Common myeloid progenitor, CD34-positive (primary cell): ENCODE measurements at places on chromosomes 4 and X.
A peak's percentile ranks its signal among the peaks of the same experiment; 100 is the strongest.

DNA sequence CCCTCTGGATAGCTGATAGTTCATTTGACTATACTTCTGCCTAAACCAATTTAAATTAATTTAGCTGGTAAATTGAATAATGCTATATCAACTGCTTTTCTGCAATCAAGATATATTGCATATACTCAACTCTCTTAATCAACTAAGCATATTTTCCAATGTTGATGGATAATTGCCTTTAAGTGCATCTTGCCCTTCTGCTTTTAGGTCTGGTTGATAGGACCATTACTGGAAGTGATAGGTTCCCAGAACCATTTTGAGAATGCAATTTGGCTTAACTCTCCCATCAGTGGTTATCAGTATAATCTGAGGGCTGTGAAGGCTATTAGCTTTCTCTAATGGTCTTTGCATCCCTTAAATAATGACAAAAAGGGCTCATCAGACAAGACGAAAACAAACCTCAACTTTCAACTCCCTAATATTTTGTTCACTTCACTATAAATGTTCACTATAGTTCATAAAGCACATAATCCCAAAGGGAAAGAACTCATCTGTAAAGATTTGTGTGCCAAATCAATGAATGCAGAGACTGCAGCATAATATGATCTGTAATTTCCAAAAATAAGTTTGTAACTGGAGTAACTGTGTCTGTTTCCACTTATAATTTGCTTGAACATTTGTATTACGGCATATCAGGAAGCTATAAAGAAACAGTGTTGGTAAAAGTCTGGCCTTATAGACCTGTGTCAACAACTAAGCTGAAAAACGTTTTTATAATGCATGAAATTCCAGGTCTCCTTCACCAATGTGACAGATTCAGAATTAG, 273.6 kb downstream of the FBXO8 start:
- DNase-seq: no peak

GRCh38 chr4:184845367-184846021, 19.7 kb upstream of the ACSL1 start:
- DNase-seq: no peak

DNA sequence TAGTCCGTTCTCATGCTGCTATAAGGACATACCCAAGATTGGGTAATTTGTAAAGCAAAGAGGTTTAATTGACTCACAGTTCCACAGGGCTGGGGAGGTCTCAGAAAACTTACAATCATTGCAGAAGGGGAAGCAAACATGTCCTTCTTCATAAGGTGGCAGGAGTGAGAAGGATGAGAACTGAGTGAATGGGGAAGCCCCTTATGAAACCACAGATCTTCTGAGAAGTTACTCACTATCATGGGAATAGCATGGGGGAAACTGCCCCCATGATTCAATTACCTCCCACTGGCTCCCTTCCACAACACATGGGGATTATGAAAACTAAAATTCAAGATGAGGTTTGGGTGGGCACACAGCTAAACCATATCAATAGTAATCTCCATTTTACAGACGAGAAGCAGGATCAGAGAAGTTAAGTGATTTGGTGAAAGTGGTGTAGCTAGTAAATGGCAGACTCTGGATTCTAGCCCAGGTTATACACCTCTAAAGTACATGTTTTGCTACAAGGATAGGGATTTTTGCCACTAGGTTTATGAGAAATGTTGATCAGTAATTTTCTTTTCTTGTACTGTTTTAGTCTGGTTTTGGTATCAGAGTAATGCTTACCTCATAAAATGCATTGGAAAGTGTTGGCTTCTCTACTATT, 47.3 kb upstream of the C1GALT1C1 start:
- peak; percentile 25 for DNase-seq

DNA sequence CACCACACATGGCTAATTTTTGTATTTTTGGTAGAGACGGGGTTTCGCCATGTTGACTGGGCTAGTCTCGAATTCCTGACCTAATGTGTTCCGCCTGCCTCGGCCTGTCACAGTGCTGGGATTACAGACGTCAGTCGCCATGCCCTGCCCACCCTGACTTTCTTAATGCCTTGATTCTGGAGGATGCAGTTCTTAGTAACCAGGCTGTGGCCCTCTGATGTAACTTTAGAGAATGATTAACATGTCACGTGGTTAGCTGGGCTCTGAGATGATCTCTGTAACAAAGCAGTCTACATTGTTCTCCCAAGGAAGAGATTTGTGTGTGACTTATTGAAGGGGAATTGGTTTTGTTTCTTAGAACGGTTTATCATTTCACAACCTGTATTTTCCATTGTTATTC, 30.6 kb downstream of the ANK2 start:
- DNase-seq: no peak

DNA sequence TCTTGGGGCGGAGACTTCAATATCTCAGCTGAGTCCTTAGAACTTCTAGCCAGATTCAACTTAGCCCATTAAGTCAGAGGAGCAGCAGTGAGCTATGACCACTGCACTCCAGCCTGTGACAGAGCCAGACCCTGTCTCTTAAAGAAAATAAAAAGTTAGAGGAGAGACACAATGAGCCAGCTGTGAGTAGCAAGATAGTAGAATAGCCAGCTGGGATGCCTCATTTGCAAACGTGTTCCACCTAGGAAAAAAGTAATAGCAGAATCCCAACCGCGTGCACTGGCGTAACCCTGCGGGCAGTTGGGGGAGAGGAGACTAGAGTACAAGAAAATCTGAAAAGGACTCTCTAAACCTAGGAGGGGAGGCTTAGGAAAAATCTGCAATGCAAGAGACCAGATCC, 133.2 kb upstream of the ANXA3 start:
- no peak for DNase-seq

GRCh38 chrX:19860571-19860970, 26.8 kb downstream of the SH3KBP1 start:
- DNase-seq: no peak

GRCh38 chr4:110119337-110119736, 79.1 kb downstream of the ELOVL6 start:
- DNase-seq: peak; percentile 15

DNA sequence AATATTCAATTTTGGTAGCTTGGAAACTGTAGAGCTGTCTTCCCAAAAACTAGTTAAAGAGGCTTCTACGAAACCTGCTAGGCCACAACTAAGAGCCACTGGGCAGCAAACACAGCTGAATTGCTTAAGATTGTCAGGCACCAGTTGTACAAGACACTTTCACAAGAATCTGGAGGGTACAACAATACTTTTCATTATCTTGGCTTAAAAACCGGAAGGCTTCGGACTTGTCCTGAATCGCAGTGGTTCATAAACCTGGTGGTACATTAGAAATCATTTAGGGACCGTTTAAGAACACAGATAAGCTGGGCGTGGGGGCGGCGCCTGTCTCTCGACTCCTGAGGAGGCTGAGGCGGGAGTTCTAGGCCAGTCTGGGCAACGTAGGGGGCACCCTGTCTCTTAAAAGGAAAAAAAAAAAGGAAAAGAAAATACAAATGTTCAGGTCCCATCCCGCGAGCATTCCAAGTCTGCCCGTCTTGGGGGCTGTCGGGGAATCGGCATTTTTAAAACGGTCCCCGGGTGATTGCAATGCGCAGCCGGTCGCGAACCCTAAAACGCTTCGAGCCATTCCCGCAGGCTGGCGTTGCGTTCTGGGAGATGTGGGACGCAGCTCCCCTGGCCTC, 763 bp downstream of the PYURF start:
- DNase-seq: peak; percentile 44

- no peak for DNase-seq
Observed at GRCh38 chrX:97898798-97899197, 1015.1 kb downstream of the RPA4 start.
